HCEC 1CT (cell line): ENCODE measurements at places on chromosomes 13 and 19.

- DNase-seq = no peak
These were observed 242.5 kb upstream of the SERP2 start for GRCh38 chr13:44131069-44131614.

DNA sequence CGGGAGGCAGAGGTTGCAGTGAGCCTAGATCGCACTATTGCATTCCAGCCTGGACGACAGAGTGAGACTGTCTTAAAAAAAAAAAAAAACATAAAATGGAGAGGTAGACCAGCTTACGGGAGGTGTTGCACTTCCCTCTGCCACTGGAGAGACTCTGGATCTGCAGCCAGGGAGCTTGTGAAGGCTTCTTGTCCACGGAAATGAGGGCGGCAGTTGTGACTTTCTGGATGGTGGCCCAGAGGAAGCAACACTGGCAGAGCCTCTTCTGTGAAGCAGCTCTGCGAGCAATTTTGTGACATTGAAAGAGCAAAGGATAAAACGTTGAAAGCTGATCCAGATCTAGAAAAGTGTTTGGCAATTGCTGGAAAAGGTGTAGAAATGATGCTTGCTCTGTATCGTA is 10.4 kb downstream of the SPINT2 start:
- DNase-seq = no peak

GRCh38 chr19:58513694-58514563 is 2.1 kb upstream of the SLC27A5 start:
- DNase-seq = peak; percentile 64

GRCh38 chr13:44436589-44437337 is 63.1 kb downstream of the SERP2 start:
- peak; percentile 96 for DNase-seq

DNA sequence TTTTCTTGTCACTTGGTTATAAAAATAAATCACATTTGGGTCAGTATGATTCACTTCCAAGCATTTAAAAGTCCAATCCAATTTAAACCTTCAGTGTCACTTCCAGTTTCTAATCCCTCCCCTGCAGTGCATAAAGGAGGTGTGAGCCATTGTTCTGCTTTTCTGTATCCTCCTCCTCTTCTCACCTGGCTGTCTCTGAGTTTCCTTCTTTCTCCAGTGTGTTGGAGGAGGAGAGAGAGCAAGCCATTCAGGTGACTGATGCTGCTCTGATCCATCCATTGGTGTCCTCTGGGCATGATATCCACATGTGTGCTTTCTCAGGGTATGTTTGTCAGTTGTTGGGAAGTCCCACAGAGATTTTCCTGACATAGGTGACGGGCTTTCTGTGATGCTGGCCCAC is 1.2 kb downstream of the NUDT15 start:
- no peak for DNase-seq

GRCh38 chr13:97248243-97248642 is 26.1 kb downstream of the MBNL2 start:
- DNase-seq = no peak

GRCh38 chr13:23289917-23290357 is 109.2 kb downstream of the SGCG start:
- DNase-seq = no peak

- no peak for DNase-seq
These were observed 8.0 kb downstream of the DNASE2 start for GRCh38 chr19:12872941-12873890.

DNA sequence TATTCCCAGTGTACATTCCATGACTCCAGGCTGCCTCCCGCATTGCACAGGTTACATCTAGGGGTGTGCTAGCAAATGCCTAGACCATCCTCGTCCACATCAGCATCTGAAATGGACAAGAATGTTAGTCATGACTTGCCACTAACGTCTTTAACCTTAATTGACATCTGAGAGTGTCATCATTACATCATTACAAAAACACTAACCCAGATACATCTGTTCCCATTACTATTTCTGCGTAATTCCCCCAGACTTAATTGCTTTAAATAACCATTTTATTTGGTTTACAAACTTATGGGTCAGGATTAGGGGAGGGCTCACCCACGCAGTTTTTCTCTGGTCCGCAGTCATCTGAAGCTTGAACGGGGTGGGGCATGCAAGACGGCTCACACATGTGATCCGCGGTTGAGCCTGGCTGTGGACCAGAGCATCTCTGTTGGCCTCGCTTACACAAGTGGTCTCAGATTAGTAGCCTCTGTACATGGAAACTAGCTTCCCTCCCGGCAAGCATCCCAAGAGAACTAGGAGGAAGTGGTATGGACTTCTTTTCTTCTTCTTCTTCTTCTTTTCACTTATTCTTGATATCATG is 15.9 kb downstream of the KL start:
- DNase-seq = peak; percentile 60

DNA sequence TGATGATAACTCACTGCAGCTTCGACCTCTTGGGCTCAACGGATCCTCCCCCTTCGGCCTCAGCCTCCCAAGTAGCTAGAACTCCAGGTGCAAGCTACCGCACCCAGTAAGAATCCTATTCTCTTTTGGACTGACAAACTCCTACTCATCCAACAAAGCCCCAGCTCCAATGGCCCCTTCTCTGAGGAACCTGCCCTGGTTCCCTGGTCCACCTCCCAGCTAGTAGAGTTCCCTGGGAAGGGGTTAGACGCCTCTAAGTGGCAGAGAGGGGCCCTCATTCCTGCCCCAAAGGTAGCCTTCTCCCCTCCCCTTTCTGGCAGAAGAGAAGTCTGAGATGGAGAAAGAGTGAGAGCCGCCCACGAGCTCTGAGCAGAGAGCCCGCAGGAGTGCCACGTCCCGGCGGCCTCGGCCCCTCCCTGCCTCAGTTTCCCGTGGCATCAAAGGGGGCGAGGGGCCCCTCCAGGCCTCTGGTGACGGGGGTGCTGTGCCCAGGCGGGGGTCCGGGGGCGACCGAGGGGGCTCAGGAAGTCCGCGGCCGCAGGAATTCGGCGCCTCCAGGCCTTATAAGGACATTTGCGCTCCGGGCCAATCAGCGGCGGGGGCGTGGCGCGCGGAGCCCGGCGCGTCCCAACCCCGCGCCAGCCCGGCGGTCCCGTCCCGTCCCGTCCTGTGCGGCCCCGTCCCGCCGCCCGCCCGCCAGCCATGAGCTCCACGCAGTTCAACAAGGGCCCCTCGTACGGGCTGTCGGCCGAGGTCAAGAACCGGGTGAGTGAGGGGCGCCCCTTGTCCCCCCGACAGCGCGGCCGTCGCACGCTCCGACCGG is at the start of gene CNN2:
Gene CNN2, plus strand, starts transcription at position 649 of the 823 bp plus-strand sequence. Its CDS starts 54 bp downstream, at position 703.
- peak; percentile 83 for DNase-seq

DNA sequence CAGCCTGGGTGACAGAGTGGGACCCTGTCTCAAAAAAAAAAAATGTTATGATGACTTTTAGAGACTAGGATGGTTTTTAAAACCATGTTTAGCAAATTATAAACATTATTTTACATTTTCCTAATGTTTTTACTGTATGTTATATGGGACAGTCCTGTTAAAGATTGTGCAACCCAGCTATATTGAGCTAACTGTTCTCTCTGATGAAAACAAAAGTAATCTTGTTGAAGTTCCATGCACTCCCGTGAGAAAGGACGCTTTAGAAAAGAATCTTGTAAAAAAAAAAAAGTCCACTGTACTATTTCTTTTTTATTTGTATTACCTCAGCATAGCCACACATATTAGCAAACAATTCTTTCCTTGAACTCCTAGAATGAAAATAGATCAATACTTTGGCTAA is 451.2 kb downstream of the DCT start:
- DNase-seq = no peak

GRCh38 chr13:112905990-112906641 is 62.9 kb upstream of the MCF2L start:
- no peak for DNase-seq

GRCh38 chr13:30017880-30018279 is 167.5 kb upstream of the UBL3 start:
- no peak for DNase-seq

DNA sequence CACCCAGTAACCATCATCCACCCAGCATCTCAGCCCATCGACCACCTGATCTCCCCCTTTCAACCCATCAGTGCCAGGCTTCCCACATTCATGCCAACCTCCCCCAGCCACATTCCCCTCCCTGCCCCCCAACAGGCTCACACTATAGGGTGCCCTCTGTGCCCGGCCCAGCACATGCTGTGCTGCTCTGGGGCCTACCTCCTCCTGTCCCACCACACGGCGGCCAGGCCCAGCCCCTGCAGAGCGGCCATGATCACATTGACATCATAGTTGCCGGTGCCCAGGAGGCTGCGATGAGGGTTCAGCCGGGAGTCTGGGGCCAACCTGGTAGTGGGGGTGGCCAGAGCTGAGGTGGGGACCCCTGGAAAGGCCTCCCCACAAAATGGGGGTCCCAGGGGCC is 3.6 kb downstream of the JOSD2 start:
- no peak for DNase-seq

- DNase-seq = no peak
These were observed 140.9 kb downstream of the TBC1D4 start for GRCh38 chr13:75341028-75341427.

GRCh38 chr13:75416327-75417011 is 65.5 kb downstream of the TBC1D4 start:
- no peak for DNase-seq

GRCh38 chr19:11596156-11596555 is 1.1 kb upstream of the ZNF627 start:
- DNase-seq = no peak

- no peak for DNase-seq
These were observed 29.0 kb downstream of the ZNF730 start for GRCh38 chr19:23145617-23146415.

DNA sequence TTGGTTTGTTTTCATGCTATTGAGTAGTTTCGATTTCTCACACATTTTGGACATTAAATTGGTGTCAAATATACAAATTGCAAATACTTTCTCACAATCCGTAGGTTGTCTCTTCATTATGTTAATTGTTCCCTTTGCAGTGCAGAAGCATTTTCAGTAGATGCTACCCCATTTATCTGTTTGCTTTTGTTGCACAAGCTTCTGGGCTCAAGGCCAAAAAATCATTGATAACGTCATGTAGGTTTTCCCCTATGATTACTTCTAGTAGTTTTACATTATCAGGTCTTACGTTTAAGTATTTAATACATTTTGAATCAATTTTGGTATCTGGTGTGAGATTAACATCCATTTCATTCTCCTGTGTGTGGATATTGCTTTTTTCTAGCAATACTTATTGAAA is 14.0 kb upstream of the ZNF347 start:
- DNase-seq = no peak
